ENCODE measurements at places on chromosomes 3 and 15.

DNA sequence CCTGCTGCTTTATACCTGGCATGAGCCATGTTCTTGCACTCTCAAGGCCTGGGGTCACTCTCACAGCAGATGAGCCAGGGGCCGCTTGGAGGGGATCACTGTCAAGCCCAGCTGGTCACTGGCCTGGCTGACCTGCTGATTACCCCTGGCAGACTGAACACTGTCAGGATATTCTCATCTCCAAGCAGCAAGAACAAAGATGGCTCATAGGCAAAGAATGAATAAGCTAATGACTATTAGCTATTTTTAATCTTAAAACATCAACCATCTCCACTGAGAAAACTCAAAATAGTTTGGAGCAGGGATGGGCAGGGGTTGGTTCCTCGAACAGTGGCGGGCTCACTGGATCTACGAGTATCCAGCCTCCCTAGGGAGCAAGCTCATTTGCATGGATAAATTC is 64.4 kb upstream of the ACAN start:
- DNase-seq = no peak

- no peak for DNase-seq
These were observed 453.0 kb downstream of the DIPK2A start for GRCh38 chr3:144424606-144425005.

- no peak for DNase-seq
These were observed 8.0 kb downstream of the AMIGO3 start for GRCh38 chr3:49711489-49711888.

DNA sequence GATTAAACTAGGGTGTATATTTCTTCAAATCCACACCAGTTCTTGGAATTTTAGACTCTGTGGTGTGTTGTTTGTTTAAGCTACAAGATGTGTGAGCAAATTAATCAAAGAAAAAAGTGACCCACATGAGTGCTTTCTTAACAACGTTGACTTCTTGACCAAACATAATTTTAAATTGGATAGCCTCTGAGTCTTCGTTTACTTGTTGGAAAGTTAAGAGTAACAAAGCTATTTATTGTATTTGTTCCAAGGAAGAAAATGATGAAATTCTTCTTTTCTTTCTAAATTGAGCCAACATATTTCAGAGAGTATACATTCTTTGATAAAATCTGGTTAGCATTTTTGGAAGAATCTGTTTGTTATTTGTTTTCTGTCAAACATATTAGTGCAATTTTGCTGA is 99.9 kb upstream of the IGSF10 start:
- no peak for DNase-seq

DNA sequence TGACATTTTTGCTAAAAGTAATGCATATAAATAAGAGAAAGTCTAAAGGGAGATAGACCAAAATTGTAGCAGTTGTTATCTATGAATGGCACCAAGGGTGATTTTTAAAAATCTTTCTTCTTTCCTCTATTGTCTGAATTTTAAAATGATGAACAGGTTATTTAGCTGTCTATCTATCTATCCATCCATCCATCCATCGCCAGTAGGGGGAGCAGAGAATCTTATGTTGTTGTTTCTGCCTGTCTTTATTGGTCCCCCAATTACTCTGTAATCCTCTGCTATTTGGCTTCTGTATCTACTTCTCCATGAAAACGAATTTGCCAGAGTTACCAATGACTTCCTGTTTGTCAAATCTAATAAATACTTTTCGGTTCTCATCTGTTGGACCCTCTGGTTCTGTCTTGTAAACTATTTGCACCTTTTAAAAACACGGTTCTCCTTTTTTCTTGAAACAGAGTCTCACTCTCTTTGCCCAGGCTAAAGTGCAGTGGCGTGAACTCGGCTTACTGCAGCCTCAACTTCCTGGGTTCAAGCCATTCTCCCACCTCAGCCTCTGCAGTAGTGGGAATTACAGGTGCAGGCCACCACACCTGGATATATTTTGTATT is 86.0 kb downstream of the ECT2 start:
- DNase-seq = no peak

- no peak for DNase-seq
These were observed 39.2 kb upstream of the TFRC start for GRCh38 chr3:196121066-196121465.

DNA sequence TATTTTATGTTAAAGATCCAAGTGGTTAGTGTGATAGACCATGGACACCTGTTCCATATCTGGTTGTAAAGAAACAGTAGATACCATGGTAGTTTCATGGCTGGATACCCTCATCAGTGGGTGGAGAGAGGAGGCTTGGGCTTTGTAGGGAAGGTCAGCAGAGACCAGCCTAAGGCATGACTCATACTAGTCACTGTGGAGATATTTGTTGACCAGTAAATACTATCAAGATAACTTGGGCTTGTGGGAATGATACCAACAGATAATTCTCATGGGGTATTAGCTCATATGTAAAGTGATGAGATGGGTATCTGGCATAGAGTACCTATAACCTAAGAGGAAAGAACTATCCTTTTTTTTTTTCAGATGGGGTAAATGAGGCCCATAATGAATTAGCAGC is 354.5 kb downstream of the CACNA2D3 start:
- DNase-seq = no peak

- DNase-seq = no peak
These were observed 75.2 kb downstream of the NEO1 start for GRCh38 chr15:73127302-73127936.

- DNase-seq = no peak
These were observed 404.7 kb upstream of the TGFBR2 start for GRCh38 chr3:30201715-30202114.

- DNase-seq = peak; percentile 66
These were observed 452.8 kb downstream of the FOXP1 start for GRCh38 chr3:71130471-71131374.

DNA sequence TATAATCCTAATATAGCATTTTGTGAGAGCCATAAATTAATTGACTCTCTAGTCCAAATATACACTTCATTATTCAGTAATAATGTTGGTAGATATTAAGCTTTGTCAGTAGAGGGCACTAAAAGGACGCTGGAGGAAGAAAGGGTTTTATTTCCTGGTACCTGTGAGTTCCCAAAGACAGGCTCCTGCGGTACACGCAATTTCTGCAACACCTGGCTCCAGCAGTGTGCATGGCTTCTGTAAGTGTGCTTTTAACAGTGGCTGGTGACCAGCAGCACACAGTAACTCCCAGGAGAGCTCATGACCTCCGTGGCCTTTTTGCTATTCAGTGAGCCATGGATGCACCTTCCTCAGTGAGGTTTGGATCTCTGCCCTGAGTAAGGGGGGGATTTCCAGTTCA is 338.3 kb upstream of the ZNF385D start:
- no peak for DNase-seq

DNA sequence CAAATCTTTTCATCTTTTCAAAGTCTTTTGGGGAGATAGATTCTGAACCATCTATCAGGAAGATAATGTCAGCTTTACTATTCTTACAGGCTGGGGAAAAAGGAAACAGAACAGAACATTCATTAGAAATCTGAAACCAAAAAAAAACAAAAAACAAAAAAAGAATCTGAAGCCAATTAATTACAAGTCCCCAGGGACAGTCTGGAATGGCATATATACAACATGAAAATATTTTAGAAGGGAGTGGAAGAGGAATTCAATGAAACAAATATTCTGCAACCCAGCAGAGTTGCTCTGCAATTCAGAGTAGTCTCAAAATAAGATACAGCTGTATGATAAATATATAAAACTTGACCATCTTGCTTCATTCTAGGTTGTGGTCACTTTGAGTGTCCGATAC is 41.7 kb upstream of the CAPN7 start:
- DNase-seq = no peak

DNA sequence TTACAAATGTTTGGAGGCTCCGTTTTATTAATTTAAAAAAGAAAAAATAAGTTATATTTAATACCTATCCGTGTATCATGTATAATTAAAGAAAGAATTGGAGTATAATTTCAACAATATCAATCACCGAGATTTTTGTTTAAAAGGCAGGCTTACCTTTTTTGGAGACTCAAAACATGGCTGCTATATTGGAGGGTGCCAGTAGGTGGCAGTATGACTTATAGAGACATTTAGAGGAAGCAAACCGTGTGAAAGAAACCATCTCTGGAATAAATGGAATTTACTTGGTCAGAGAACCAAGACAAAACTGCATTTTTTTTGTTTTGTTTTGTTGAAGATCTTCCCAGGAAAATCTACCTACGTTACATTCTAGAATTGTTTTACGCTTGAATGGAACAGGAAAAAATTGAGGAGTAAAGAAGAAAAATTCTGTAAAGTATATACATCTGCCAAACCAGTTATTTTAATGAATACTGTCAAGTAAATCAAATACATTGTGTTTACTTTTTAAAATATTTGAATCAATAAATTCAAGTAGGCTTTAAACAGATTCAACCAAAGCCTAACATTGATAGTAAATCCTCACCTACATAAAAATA is 802.6 kb upstream of the ALCAM start:
- DNase-seq = no peak

- DNase-seq = no peak
These were observed 2.9 kb downstream of the SEMA3F start for GRCh38 chr3:50157827-50158529.

- DNase-seq = no peak
These were observed 5.8 kb downstream of the TPRA1 start for GRCh38 chr3:127584734-127585133.

DNA sequence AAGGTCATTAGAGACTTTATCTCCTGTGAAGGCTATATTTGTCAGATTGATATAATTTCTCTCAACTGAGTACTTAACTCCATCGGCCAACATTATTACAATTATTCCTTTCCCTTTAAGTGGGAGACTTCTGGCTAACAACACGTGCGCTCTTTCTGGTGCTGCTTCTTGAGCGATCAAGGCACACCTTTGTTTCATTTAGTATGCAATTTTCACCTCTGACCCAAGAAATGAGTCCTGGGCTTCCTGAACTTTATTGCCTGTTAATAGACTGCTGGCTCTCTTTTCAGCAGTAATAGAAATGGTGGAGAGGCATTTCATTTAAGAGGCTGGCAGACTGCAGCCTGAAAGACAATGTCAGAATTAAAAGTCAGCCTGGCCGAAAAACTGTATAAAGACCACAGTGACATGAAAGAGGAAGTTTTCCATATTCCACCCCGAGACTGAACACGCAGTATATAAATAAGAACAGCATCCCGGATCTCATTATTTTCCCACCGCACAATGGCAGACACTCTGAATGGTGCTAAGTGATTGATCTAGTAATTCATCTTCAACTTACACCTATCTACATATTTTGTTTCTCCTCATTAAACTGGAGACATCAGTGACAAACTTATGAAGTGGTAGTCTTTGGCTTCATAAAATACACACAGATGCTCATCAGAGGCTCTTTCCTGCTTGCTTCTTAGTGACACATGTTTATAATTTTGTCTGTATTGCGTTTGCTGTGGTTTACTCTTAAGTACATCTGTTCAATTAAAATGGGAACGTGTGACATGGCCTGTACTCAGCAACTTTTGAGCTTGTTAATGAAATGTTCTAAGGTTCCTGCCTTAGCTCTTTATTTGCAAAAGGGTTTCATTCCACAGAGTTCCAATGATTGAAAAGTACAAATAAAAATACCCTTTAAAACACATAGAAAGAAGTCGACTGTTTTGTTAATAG is 299.9 kb downstream of the MECOM start:
- no peak for DNase-seq

- DNase-seq = no peak
These were observed 12.1 kb downstream of the TBC1D2B start for GRCh38 chr15:78065284-78065872.

- DNase-seq = no peak
These were observed 913.9 kb upstream of the CFAP20DC start for GRCh38 chr3:59963676-59964075.

GRCh38 chr3:29452934-29453283 is 172.0 kb downstream of the RBMS3 start:
- no peak for DNase-seq

DNA sequence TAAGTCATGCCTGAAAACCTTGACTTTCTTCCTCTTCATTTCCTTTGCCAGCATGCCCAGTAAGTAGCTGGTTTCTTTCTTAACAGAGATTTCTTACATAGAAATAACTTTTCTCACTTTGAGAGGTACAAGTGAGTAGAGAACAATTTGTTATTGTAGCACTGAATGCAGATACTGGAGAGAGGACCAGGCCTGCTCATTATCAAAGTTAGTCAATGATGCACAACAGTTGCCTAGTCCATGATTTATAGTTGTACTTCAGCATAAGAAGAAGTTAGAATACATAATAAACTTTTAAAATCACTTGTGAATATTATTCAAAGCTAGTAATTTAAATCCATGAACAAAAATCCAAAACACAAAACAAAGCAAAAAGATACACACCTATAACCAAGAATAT is 213.0 kb downstream of the PCCB start:
- no peak for DNase-seq

GRCh38 chr3:6779140-6779539 is 81.8 kb upstream of the GRM7 start:
- DNase-seq = no peak

GRCh38 chr3:54733106-54734006 is 194.5 kb downstream of the LRTM1 start:
- no peak for DNase-seq

GRCh38 chr3:29899021-29899420 is 618.1 kb downstream of the RBMS3 start:
- no peak for DNase-seq

DNA sequence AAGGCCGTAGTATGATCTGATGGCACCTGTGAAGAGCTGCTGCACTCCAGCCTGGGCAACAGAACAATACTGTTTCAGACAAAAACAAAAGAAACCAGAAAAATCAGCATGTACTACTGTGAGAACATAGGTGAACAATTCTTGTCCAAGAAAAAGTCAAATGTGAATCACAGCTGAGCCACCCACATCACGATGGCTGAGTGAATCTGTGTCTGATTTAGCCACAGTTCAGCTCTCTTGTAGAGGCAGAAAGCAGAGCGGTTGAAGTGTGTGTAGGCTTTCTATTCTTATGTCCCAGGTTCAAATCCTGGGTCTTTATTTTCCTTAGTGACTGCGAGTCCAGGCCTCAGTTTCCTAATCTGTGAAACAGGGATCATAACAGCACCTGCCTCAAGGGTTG is 4.4 kb upstream of the FURIN start:
- DNase-seq = no peak

- no peak for DNase-seq
These were observed 54.0 kb downstream of the MBNL1 start for GRCh38 chr3:152322756-152323155.

- DNase-seq = no peak
These were observed 21.2 kb downstream of the RLBP1 start for GRCh38 chr15:89200182-89200581.

All from activated T-helper 2 cell treated with anti-CD3 and anti-CD28 coated beads, Interferon-gamma antibody, Interleukin-2, Interleukin-4, amounts not matched to agents 10 μg/mL and 5 μg/mL and 100 μg/mL, durations not matched to agents 14 hours and 24 hours and 36 hours (primary cell).